NT2/D1 (cell line): ENCODE measurements at places on chromosomes 1 and 21.

DNA sequence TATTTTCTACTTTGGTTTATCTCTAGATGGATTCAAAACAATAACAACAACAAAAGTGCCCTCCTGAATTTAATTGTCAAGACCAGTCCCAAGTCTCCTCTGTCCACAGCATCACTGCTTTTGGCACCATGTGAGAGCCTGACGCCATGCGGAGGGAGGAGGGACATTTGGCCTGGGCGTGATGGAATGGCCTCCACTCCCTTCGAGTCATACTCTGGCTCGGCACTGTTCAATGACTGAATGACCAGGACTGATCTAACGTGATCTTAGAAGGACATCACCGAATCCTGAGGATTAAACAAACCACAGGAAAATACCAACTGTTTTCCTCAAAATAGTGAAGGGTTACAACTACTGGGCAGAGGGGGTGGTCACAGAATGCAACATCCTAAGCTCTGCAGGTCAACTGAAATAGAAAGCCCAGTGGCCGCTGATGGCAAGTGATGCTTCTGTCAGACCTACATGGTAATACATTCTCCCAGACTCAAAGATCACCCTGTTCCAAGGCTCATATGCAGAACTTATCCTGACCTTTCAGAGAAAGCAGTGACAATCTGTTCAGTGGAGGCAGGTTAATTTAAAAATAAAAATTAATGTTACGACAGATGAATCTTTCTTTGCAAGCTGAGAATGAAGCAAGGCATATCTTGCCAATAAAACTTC is 19.1 kb downstream of the SRSF4 start:
- no peak for DNase-seq

DNA sequence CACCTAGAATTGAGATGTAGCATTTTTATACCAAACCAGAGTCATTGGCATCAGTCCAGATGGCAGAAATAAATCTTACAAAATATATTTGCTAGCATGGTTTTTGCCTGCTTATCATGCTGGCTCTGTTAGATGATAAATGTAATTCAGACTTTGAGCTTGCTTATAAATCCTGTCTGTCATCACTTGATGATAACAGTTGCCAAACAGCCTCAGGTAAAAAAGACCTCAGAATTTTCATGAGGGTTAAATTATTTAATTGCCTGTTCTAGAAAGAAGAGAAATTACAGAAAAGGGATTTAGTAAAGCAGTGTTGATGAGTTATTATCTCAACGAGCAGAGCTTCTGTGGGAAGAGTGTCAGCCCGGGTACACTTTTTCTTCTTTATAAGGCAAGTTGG is 83.3 kb downstream of the FNBP1L start:
- DNase-seq = no peak

DNA sequence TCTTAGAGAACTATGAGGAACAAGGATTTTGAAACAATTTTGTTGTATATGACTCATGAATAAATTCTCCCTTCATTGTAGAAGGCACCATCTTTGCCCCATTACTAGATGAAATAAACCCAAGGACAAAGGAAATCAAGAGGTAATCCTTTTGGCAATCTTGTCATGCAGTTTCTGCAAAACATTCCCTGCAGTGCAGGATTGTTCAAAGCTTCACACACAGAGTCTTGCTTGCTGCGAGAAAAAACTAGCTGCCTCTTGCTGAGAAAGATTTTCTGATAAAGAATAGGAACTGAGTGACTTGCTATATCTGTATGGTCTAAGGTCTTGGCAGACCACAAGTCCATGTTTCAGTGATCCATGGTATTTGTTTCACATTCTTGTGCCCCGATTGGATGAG is 657.4 kb upstream of the ADGRL4 start:
- DNase-seq = no peak

DNA sequence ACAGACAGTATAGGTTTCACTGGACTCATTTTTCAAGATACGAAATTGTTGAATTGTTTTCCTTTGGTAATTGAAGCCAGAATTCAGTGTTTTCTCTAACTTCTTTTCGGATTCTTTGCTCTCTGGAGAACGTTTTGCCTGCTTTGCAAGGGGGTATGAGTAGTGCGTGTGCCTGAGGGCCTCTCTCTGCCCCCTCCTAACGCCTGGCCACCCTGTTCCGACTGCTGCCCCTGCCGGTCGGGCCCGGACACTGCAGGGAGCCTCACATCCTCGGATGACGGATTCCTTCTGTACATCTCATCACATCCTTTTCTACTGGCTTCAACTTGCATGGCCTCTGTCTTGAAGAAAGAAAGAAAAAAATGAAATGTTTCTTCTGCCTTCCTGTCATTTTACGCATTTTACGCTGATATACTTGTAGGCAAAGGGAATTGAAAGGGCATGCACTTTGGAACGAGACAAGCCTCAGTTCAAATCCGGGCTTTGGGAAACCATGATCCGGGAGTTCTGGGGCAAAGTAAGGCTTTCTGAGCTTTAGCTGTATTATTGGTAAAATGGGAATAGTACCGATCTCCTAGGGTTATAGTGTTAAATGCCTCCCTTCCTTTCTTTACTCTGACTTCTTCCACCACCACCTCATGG is 65.1 kb downstream of the DISC1 start:
- DNase-seq = peak; percentile 66

DNA sequence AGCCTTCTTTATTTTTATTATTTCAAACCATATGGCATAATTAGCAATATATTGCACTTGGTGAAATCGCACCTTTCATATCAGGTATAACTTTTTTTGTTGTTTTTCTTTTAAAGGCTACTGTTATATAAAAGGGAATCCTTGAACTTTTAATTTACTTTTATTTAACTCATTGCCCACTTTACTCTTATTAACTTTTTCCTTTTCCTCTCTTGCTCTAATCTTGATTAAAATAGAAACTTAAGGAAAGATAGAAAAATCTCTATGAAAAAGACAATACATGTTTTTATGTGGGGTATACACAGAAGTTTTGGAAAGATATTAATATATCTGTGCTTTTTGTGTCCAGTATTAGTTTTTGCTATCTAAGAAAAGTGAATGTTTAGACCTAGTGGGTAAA is 805.8 kb downstream of the USP25 start:
- no peak for DNase-seq

- DNase-seq = no peak
Measured at GRCh38 chr1:3910049-3910731, 10.1 kb upstream of the C1orf174 start.

DNA sequence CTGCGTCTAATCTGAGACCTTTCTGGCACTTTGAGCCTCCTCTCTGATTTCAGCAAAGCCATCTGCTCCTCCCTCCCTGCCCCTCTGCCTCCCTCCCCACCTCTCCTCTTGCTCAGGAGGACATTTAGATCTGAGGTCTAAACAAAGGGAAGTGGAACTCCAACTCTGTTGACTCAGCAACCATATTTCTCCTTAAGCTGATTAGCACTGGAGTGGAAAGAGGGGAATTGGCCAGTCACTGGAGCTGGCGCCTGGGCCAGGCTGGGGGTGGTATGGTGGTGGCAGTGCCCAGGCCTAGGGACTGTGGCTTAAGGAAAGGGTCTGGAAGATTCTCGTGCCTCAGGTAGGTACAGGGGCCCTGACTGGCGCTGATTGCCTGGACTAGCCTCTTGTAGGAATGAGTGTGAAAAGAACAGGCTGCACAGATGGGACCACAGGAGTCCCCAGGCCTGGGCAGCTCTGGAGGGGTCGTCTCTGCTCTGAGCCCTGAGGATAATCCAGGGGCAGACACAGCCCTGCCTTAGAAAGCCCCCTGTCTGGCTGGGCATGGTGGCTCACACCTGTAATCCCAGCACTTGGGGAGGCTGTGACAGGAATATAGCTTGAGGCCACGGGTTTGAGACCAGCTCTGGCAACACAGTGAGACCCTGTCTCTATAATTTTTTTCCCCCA is 11.9 kb downstream of the SH2D2A start:
- no peak for DNase-seq

DNA sequence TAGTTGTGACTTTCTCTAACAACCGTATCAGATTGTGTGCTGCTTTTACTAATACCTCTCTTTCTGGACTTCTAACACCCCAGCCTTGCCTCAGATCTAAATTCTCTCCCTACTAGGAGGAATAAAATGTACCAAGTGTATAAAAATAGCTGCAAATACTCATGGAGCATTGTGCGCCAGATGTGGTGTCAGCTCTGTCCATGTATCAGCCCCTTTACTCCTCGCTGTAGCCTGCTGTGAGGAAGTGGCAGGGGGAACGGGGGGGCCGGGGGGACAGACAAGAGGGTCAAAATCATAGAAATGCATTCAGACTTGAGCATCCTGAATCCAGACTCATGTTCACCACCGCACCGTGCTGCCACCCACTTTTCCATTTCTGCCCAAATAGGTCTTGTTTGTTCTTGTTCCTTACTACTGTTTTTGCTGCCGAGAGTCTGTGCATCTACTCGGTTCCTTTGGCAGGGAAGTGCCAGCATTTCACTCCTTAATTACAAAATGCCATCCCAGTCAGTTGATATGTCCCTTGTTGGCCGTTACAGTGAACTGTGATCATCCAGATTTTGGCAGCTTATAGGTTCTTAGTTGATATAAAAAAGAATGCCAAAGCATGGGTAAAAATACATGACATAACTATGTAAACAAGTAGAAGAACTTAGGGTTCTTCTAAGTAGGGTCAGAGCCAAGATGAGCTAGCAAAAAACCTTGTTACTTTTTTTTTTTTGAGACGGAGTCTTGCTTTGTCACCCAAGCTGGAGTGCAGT is 76.4 kb downstream of the UBE4B start:
- DNase-seq = no peak
